ENCODE measurements at places on chromosomes 13 and 19.

DNA sequence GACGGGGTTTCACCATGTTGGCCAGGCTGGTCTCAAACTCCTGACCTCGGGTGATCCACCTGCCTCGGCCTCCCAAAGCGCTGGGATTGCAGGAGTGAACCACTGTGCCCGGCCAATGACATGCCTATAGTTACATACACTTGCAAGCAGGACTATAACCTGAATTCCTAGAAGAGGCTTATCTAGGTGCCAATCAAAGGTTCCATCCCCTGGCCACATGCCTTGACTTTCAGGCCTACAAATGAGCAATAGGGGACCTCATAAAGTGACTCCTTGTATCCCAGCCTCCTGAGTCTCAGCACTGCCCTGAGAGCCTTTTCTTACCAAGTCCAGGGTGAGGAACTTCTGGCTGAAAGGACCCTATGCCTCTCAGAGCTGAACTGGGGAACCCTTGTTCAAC is 3.9 kb upstream of the LSM4 start:
- DNase-seq = no peak

- no peak for DNase-seq
Measured at GRCh38 chr13:105972811-105973590, 562.5 kb downstream of the EFNB2 start.

DNA sequence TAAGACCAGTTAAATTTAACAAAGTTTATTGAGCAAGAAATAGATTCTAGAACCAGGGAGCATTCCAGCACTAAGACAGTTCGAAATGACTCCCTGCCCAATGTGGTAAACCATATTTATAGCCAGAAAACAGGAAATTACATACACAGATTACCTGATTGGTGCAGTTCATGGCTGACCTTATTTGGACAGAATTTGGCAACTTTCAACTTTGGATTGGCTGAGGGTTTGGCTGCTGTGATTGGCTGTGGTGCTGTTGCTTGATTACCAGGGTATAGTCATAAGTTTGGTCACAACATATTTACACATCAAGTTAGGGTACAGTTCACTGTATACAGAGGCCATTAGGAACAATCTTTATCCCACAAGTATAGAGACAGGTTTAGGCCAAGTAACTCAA is 984.8 kb upstream of the MIR17HG start:
- no peak for DNase-seq

DNA sequence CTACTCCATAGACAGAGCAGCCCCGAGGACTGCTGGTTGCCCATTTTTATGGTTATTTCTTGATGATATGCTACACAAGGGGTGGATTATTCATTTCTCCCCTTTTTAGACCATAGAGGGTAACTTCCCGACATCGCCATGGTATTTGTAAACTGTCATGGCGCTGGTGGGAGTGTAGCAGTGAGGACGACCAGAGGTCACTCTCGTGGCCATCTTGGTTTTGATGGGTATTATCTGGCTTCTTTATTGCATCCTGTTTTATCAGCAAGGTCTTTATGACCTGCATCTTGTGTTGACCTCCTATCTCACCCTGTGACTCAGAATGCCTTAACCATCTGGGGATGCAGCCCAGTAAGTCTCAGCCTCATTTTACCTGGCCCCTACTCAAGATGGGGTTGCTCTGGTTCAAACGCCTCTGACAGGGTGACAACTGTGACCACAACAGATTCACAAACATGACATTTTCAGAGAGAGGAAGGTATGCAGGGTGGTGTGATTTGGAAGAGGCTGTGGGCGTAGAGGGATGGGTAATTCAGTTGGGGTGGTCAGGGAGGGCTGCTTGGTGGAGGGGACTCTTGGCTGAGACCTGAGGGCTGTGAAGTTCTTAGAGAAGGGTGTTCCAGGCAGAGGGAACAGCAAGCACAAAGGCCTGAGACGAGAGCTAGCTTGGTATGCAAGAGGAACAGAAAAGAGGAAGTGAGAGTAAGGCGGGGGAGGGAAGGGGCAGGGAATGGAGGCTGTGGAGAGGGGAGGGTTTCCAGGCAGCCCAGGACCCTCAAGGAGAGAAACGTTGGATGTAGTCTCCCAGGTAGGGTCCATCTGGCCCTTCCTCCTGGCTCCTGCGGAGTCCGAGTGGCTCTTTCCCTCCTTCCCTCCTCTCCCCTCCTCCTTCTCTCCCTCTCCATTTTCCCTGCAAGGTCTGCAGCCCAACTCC is 23.5 kb downstream of the FAM187B start:
- no peak for DNase-seq

DNA sequence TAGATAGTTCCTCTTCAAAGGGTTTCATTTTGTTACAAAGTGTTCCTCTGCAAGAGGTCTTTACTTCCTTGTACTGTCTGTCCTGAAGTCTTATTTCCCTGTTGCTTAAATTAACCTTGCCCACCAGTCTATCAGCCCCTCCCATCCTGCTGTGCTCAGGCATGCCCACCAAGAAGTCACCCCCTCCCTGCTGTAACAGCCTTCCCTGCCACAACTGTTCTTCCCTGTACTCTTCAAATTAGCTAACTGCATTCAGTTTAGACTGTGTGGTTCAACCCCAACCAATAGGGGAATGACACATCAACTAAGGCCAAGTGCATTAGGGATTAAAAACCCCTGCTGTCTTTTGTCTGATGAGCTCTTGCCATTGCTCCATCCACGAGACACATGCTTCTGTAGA is 34.4 kb upstream of the ZNF562 start:
- no peak for DNase-seq

- no peak for DNase-seq
Measured at GRCh38 chr19:13302526-13303270, 152.5 kb downstream of the IER2 start.

- DNase-seq = no peak
Measured at GRCh38 chr13:41802043-41802683, 158.7 kb downstream of the VWA8 start.

- DNase-seq = no peak
Measured at GRCh38 chr19:5262721-5263120, 77.9 kb downstream of the PTPRS start.

- DNase-seq = no peak
Measured at GRCh38 chr19:10009714-10010224, 535 bp downstream of the COL5A3 start.

- no peak for DNase-seq
Measured at GRCh38 chr19:27884376-27884775, 1328.6 kb downstream of the UQCRFS1 start.

Measured in NCI-H187 (cell line).